GM12878 (cell line): ENCODE measurements at places on chromosomes 11 and 22. TPM values are rescaled to one million over a fixed set of nuclear protein-coding genes. Genes with fewer than 3 reads are reported as not detected.

DNA sequence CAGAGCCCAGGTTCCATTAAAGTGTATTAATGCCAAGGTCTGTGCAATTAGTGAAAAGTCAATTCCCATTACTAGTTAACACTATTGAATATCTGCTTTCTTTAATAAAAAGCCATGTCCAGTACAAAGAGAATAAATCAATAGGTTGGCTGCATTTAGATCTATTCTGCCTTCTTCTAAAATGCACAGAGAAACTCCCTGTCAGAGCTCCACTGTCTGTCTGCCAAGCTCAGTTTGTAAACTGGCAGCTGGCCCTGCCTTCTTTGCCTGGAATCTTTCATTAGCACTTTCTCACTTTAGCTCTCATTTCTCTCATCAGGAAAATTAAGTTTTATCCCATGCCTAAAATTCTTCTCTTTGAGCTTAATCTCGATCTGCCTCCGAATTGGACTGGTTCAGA is 35.6 kb downstream of the ARL14EP start:
- no peaks in the 10 kb centered on the region for H3K27me3 ChIP-seq
- no peak overlapping the region for H3K4me3 ChIP-seq
- DNase-seq = no peak
- H3K4me1 ChIP-seq = no peaks in the 10 kb centered on the region
- H3K27ac ChIP-seq = no peak overlapping the region

DNA sequence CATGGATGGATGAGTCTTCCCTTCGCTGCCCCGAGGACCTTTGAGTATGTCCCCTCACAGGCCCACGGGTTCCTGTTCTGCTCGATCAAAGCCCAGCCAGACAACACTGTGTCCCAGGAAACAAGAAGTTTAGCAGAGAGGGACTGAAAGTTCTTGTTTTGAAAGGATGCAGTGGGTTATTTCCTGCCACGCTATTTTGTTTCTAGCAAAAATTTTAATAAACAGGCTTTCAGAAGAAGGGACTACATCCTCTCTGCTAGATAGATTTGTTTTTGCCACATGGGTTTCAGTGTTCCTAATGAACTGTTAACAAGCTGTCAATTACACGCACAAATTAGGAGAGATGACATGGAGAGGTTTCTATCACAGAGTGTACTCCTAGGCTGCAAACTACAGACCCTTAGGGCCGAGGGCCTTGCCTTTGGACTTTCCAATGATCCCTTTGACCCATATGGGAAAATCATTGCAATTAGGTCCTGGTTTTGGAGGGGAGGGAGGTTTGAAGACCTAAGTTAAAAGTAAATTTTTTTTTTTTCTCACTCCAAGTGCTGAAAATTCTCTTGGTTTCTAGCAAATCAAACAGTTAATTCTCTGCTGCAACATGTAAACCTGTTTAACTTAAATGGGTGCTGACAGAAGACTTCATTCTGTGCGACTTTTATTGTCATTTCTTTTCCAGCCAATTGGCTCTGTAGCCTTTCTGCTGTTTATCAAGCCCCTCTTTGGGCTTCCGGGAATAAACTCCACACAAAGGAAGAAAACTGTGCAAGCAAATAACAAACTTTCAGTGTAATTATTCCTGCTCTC is 81.4 kb downstream of the RCN1 start:
- no peak for DNase-seq
- no peak overlapping the region for H3K27ac ChIP-seq
- no peaks in the 10 kb centered on the region for H3K36me3 ChIP-seq
- no peaks in the 10 kb centered on the region; the same call in 1 of the 2 replicates for H3K4me1 ChIP-seq
- no peak overlapping the region for H3K4me3 ChIP-seq

DNA sequence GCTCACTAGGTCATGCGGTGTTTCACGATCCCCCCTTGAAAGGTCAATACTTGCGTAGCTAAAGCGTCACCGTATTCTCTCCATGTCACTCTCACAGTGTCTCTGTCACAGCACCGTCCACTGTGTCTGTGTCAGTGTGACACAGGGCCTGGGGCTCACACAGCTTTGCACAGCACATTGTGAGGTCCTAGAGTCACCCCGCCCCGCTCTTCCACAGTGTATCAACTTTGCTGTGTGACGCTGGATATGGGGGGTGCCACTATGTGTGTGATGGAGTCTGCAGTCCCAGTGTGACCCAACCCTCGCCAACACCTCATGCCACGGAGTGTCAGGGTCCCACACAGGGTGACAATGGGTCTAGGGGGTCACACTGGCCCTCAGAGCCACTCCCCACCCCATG is 583 bp downstream of the P4HA3 start:
- no peak overlapping the region for H3K27ac ChIP-seq
- H3K27me3 ChIP-seq = no peaks in the 10 kb centered on the region; the same call in 1 of the 2 replicates
- H3K4me1 ChIP-seq = no peaks in the 10 kb centered on the region
- H3K36me3 ChIP-seq = no peaks in the 10 kb centered on the region

DNA sequence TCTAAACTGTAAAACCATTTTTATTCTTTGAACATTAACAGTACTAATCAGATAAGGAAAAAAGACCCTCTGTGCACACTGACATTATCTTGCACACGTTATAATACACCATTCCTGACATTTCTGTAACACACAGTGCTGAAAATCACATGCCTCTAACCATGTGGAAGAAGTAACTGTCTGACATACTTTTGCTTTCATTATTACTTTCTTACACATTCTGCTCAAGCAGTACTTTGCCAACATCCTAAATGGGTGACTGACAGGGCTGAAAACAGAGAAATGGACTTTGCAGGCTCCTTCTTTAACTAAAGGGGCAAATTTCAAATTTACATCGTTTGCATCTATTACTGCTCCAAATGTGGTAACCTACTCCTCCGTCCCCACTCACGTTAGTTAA is 22.8 kb upstream of the TP53AIP1 start:
- no peak overlapping the region for H3K4me3 ChIP-seq
- no peak overlapping the region for H3K27ac ChIP-seq
- H3K36me3 ChIP-seq = no peaks in the 10 kb centered on the region; the same call in 1 of the 2 replicates
- H3K4me1 ChIP-seq = peaks cover 15% of the 10 kb centered on the region

The DCDC1 gene
- not detected in 2 replicates for total RNA-seq

The PRR33 gene
- not detected in 2 replicates for total RNA-seq

DNA sequence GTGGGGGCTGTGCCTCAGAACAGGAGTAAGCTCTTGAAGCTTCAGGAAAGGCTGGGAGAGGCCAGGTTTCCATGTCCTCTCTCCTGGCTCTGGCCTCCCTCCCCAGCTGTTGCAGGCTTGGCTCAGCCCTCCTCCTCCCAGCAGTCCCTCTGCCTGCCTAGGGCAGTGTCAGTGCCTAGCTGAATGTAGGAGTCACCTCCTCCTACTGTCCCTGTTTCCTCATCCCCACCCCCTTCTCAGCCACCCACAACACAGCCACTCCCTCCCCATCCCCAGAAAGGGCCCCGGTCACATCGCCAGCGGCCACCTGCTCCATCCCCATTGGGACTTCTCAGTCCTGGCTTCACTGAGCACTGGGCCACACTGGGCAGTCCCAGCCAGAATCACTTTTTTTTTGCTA is 2.9 kb upstream of the FBLN1 start:
- no peaks in the 10 kb centered on the region for H3K36me3 ChIP-seq
- no peak for DNase-seq
- H3K4me1 ChIP-seq = no peaks in the 10 kb centered on the region
- H3K27ac ChIP-seq = no peak overlapping the region
- no peak overlapping the region for H3K4me3 ChIP-seq

The TTC12 gene
- total RNA-seq = 8.2 and 9.9 TPM in 2 replicates

The KCNK4 gene
- not detected in 2 replicates for total RNA-seq

DNA sequence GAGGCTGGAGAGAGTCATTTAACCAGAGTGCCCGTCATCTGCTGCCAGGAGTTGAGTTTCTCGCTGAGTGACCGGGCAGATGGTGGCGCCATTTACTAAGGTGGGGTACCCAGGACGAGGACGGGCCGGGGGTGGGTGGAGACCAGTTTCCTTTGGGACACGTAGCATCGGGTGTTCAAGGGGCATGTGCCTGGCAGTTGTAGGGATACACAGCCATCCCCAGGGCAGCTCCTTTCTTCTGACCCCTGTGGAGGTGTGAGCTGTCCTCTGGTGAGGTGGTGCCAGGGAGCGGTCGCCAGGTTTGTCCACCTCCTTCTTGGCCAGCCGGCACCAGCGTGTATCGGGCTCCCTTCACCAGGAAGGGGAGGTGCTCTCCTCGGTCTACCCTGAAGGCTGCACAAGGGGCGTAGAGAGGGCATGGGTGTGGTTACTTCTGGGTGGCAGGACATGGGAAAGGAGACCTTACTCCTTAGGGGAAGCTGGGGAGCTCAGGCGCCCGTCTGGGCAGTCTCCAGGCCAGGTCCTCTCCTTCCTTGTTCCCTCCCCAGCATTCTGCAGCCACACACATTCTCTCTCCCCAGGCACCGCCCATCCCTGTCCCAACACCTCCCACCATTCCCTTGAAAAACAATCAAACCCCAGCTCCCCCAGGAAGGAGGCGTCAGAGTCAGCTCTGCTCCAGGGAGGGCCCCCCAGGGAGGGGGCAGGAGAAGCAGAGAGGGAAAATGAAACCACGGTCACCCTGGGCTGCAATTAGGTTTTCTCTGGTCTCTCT is 10.3 kb upstream of the MB start:
- peak overlapping the region; percentile 76 for H3K4me3 ChIP-seq
- H3K27ac ChIP-seq = peak overlapping the region; percentile 52; the same call in 1 of the 2 replicates
- no peaks in the 10 kb centered on the region for H3K27me3 ChIP-seq

GRCh38 chr22:22243033-22243680 is 1.4 kb upstream of the VPREB1 start:
- H3K4me3 ChIP-seq = no peak overlapping the region
- H3K4me1 ChIP-seq = no peaks in the 10 kb centered on the region
- no peak overlapping the region for H3K27ac ChIP-seq

DNA sequence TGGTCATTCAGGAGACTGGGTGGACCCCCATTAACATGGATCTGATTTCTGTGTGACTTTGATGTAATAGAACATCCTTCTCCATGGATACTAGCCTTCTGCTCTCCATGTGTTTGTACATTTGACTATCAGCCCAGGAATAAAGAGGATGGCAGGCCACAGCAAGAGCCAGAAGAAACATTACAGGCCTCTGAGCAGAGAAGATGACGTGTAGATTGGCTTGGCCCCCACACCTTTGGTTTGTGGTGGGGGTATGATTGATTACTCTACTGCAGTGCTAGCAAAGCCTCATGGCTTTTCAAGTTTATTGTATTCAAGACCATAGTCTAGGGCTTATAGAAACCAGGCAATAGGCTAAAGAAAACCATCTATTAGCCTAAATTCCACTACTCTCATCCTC is 77.0 kb downstream of the GRAMD1B start:
- peaks cover 20% of the 10 kb centered on the region for H3K4me1 ChIP-seq
- no peaks in the 10 kb centered on the region for H3K27me3 ChIP-seq
- H3K27ac ChIP-seq = no peak overlapping the region
- no peaks in the 10 kb centered on the region for H3K36me3 ChIP-seq

GRCh38 chr22:19940536-19941364 is 822 bp upstream of the COMT start:
- H3K27me3 ChIP-seq = no peaks in the 10 kb centered on the region
- peak overlapping the region; percentile 91 for H3K27ac ChIP-seq
- H3K4me3 ChIP-seq = peak overlapping the region; percentile 94
- no peak for DNase-seq
- no peaks in the 10 kb centered on the region for H3K36me3 ChIP-seq

- no peak overlapping the region for H3K27ac ChIP-seq
- no peak overlapping the region for H3K4me3 ChIP-seq
Observed at GRCh38 chr11:20990447-20990846, 321.1 kb downstream of the NELL1 start.

- 0 out of 2 replicates have a peak, but pooled peaks cover 1% of the 10 kb centered on the region for H3K27me3 ChIP-seq
- no peak overlapping the region for H3K27ac ChIP-seq
- H3K4me1 ChIP-seq = peaks cover 8% of the 10 kb centered on the region
- DNase-seq = no peak
Observed at GRCh38 chr11:10322830-10323792, 18.2 kb downstream of the ADM start.

The IFITM10 gene
- not detected in 2 replicates for total RNA-seq

The C11orf65 gene
- 0.21 and 0.87 TPM in 2 replicates for total RNA-seq

GRCh38 chr11:28566339-28567089 is 458.3 kb downstream of the METTL15 start:
- no peaks in the 10 kb centered on the region for H3K27me3 ChIP-seq
- no peak overlapping the region for H3K27ac ChIP-seq
- no peaks in the 10 kb centered on the region for H3K4me1 ChIP-seq
- DNase-seq = no peak

The B3GAT3 gene
- 42.4 and 43.2 TPM in 2 replicates for total RNA-seq

- H3K36me3 ChIP-seq = no peaks in the 10 kb centered on the region
- H3K27me3 ChIP-seq = no peaks in the 10 kb centered on the region; the same call in 1 of the 2 replicates
- H3K27ac ChIP-seq = no peak overlapping the region
Observed at GRCh38 chr22:46446799-46447198, 90.6 kb downstream of the CELSR1 start.

The SAAL1 gene
- total RNA-seq = 26.3 and 27.0 TPM in 2 replicates

The ACR gene
- total RNA-seq = not detected in 2 replicates

The MUC15 gene
- total RNA-seq = 0.15 TPM in 1 of 2 replicates, not detected in the other

DNA sequence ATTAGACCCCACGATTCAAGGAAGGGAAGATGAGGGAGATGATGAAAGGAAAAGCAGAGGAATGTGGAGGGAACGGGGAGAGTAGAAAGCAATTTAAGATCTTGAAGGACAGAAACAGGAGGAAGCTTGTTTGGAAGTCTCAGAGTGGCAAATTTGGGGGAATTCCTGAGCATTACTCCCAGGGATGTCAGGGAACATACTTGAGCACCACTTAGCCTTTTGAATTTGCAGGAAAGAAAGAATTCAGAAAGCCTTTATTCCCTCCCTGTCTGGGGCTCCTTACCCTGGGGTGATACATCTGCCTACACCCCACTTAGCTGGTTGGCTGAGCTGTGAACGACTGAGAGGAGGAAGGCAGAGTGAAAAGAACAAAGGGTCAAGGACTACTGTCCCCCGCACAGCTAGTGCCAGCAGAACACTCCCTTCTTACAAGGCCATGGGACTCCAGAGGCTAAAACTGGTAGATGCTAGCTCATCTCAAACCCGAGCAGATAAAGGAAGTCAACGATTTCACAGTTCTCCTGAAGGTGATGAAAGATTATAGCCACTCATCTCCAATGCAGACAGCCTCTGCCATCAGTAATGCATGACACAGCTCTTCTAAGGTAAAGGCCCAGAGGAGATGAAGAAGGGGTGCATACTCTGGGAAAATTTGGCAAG is 84.0 kb upstream of the AKIP1 start:
- no peaks in the 10 kb centered on the region for H3K27me3 ChIP-seq
- no peaks in the 10 kb centered on the region for H3K36me3 ChIP-seq
- no peaks in the 10 kb centered on the region for H3K4me1 ChIP-seq
- no peak overlapping the region for H3K27ac ChIP-seq
- H3K4me3 ChIP-seq = no peak overlapping the region
- no peak for DNase-seq

GRCh38 chr11:382081-382629 is 11.9 kb upstream of the PKP3 start:
- no peak overlapping the region for H3K4me3 ChIP-seq
- no peaks in the 10 kb centered on the region for H3K4me1 ChIP-seq
- no peak overlapping the region for H3K27ac ChIP-seq

The IGF2 gene
- 0.35 and 0.41 TPM in 2 replicates for total RNA-seq

GRCh38 chr22:22397292-22397870 is 111.2 kb downstream of the ZNF280B start:
- no peak overlapping the region for H3K4me3 ChIP-seq
- no peak for DNase-seq
- H3K27me3 ChIP-seq = no peaks in the 10 kb centered on the region

- peaks cover 9% of the 10 kb centered on the region for H3K4me1 ChIP-seq
- no peak for DNase-seq
Observed at GRCh38 chr11:46254133-46254491, 23.4 kb upstream of the CREB3L1 start.
